ENCODE measurements at places on chromosomes 5 and 9. TPM values are rescaled to one million over a fixed set of nuclear protein-coding genes. Genes with fewer than 3 reads are reported as not detected.

Gene MAST4
- total RNA-seq = 6.8 TPM

Gene SLC25A2
- 0.28 TPM for total RNA-seq

Gene TLX3
- total RNA-seq = not detected

Gene ECSCR
- 3.1 TPM for total RNA-seq

Gene CSNK1G3
- total RNA-seq = 45.3 TPM

Gene CD274
- total RNA-seq = 29.4 TPM

DNA sequence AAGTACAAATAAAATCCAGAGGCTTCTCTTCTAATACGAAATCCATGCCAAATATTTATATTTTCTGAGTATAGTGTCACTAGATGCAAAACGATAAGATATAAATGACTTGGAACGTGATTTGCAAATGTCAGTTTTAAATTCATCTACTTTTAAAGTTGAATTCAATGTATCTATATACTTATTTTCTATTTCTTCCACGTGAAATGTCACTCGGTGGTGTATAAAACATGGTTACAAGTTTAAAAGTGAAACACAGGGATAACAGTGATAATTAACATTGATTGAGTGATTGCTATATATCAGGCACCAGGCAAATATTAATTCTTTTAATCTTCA, 54.8 kb downstream of the HINT1 start:
- no peak for DNase-seq
- no peaks in the 10 kb centered on the region for H3K27me3 ChIP-seq
- no peak overlapping the region for H3K27ac ChIP-seq
- H3K4me1 ChIP-seq = no peaks in the 10 kb centered on the region
- H3K36me3 ChIP-seq = no peaks in the 10 kb centered on the region

GRCh38 chr9:82271106-82271561, 282.6 kb downstream of the SPATA31D1 start:
- no peaks in the 10 kb centered on the region for H3K27me3 ChIP-seq
- DNase-seq = peak; percentile 95
- H3K4me1 ChIP-seq = peaks cover 8% of the 10 kb centered on the region
- no peaks in the 10 kb centered on the region for H3K36me3 ChIP-seq

GRCh38 chr5:39542511-39543285, 117.9 kb upstream of the DAB2 start:
- H3K27ac ChIP-seq = no peak overlapping the region
- H3K36me3 ChIP-seq = no peaks in the 10 kb centered on the region
- no peak for DNase-seq
- H3K27me3 ChIP-seq = no peaks in the 10 kb centered on the region
- H3K4me3 ChIP-seq = no peak overlapping the region

GRCh38 chr9:135486267-135487065, 6.9 kb downstream of the PPP1R26 start:
- H3K36me3 ChIP-seq = peaks cover 36% of the 10 kb centered on the region
- H3K4me1 ChIP-seq = no peaks in the 10 kb centered on the region
- H3K27ac ChIP-seq = no peak overlapping the region
- H3K4me3 ChIP-seq = no peak overlapping the region

GRCh38 chr5:9282211-9282610, 263.7 kb downstream of the SEMA5A start:
- no peak overlapping the region for H3K4me3 ChIP-seq
- H3K4me1 ChIP-seq = peaks cover 4% of the 10 kb centered on the region
- no peaks in the 10 kb centered on the region for H3K27me3 ChIP-seq
- no peaks in the 10 kb centered on the region for H3K36me3 ChIP-seq
- H3K27ac ChIP-seq = no peak overlapping the region
- no peak for DNase-seq

DNA sequence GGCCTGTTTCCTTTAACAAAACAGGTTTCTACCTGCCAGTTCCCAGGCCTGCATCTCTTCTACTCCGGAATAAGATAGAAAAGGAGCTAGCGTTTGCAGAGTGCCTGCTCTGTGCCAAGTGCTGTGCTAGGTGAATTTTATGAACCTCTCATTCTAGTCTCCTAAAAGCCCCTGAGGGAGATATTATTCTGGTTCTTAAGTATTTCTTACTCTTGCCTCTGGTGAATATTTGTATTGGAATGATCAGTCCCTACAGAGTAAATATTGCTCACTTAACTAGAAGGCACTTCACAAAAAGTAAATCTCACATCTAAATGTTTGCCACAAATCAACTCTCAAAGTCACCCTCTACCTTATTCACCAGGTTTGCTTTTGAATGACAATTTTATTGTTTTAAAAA, 227.1 kb downstream of the AUH start:
- H3K4me1 ChIP-seq = peaks cover 20% of the 10 kb centered on the region
- no peaks in the 10 kb centered on the region for H3K36me3 ChIP-seq
- no peak overlapping the region for H3K4me3 ChIP-seq
- H3K27ac ChIP-seq = peak overlapping the region; percentile 9

DNA sequence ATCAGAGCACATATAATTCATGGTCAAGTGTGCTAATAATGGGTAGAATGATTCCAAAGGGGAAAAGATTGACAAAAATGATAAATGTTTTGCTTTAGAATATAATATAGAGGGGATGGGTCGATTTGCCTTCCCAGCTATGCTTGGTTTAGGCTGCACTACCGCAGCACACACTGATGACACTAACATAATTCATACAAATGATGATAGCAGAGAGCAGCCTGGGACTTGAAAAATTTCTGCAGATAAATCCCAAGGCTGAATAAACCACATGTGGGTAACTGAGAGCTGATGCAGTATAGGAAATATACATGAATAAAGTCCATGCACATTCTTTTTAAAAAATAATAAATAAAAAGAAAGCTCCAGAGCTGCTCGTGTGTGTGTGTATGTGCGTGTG, 54.5 kb downstream of the EFNA5 start:
- H3K36me3 ChIP-seq = no peaks in the 10 kb centered on the region
- H3K27me3 ChIP-seq = no peaks in the 10 kb centered on the region
- no peak overlapping the region for H3K27ac ChIP-seq
- H3K4me3 ChIP-seq = no peak overlapping the region
- H3K4me1 ChIP-seq = no peaks in the 10 kb centered on the region

DNA sequence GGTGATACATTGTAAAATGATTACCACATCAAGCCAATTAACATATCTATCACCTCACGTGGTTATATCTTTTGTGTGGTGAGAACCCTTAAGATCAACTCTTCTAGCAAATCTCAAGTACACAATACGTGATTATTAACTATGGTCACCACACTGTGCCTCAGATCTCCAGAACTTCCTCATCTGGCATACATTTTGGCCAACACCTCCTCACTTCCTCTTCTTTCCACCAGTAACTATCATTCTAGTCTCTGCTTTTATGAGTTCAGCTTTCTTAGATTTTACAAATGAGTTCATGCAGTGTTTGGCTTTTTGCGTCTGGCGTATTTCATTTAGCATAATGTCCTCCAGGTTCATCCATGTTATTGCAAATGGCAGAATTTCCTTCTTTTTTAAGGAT, 35.8 kb downstream of the PRKACG start:
- H3K27ac ChIP-seq = no peak overlapping the region
- no peak for DNase-seq

DNA sequence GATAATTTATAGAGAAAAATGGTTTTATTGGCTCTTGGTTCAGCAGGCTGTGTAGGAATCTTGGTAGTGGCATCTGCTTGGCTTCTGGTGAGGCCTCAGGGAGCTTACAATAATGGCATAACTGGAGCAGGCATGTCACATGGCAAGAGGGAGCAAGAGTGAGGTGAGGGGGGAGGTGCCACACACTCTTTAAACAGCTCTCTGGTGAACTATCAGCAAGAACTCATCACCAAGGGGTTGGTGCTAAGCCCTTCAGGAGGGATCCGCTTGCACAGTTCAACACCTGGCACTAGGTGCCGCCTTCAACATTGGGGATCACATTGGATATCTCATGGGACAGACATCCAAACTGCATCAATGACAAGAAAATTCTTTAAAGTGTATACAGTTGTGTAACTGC, 10.5 kb downstream of the GPBP1 start:
- H3K4me3 ChIP-seq = no peak overlapping the region
- no peaks in the 10 kb centered on the region for H3K27me3 ChIP-seq
- DNase-seq = no peak
- peaks cover 8% of the 10 kb centered on the region for H3K4me1 ChIP-seq

GRCh38 chr9:120464176-120464886, 115.6 kb downstream of the CDK5RAP2 start:
- H3K36me3 ChIP-seq = peaks cover 9% of the 10 kb centered on the region
- no peak overlapping the region for H3K4me3 ChIP-seq
- no peaks in the 10 kb centered on the region for H3K27me3 ChIP-seq
- no peak for DNase-seq
- H3K4me1 ChIP-seq = no peaks in the 10 kb centered on the region

DNA sequence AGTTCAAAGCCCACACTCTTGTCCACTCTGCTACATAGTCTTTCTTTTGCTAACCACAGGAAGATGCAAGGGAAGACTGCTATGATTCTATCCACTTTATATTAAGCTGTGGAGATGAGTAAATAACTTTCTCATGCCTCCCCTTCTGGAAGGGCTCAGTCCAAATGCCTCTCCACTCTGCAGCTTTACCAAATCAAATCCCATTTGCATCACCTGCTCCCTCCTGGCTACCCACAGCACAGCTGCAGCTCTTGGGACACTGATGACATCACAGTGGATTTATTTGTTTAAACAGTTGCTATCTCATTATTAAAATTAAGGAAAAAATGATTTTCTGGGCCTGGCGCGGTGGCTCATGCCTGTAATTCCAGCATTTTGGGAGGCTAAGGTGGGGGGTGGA, 1544.9 kb upstream of the WWC1 start:
- no peaks in the 10 kb centered on the region for H3K36me3 ChIP-seq
- H3K4me3 ChIP-seq = no peak overlapping the region
- no peak overlapping the region for H3K27ac ChIP-seq
- DNase-seq = no peak
- no peaks in the 10 kb centered on the region for H3K27me3 ChIP-seq

- H3K4me1 ChIP-seq = no peaks in the 10 kb centered on the region
- DNase-seq = no peak
- no peaks in the 10 kb centered on the region for H3K36me3 ChIP-seq
- no peak overlapping the region for H3K27ac ChIP-seq
- no peak overlapping the region for H3K4me3 ChIP-seq
- peaks cover 45% of the 10 kb centered on the region for H3K27me3 ChIP-seq
Measured at GRCh38 chr5:154524859-154525258, 46.8 kb upstream of the HAND1 start.

All from IMR-90 (cell line).